Posterior cingulate gyrus (tissue), 11 donors: ENCODE measurements at places on chromosomes 7 and 10.

DNA sequence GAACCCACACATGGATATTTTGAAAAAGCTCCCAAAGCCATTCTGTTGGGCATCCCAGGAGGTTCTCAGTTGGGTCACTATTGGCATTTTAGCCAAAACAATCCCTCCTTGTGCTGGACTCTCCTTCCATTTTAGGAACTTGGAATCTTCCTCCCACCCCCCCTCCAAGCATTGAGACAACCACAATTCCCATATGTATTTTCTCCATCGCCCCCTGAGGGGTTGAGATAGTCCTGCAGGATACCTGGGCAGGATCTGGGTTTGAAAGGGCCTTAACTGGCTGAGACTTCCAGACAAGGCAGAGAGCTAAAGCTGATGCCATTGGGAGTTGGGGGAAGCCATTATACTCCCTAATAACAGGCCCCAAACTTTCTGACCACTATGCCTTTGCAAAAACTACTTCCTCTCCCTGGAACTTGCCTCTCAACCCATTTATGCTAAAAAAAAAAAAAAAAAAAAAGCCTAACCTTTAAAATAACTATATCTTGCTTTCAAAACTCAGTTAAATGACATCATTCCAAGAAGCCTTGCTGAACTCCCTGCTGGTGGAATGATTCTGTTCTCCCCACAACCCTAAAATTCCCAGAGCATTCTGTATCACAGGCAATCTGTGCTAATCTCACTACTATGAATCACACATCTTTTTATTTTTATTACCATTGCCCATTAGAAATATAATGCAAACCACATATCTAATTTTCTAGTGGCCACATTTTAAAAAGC, 77.5 kb upstream of the PDE1C start:
- DNase-seq = no peak

GRCh38 chr7:98418636-98419315, 17.9 kb upstream of the BAIAP2L1 start:
- no peak for DNase-seq

GRCh38 chr7:152911922-152912321, 152.4 kb downstream of the ACTR3B start:
- DNase-seq = no peak

DNA sequence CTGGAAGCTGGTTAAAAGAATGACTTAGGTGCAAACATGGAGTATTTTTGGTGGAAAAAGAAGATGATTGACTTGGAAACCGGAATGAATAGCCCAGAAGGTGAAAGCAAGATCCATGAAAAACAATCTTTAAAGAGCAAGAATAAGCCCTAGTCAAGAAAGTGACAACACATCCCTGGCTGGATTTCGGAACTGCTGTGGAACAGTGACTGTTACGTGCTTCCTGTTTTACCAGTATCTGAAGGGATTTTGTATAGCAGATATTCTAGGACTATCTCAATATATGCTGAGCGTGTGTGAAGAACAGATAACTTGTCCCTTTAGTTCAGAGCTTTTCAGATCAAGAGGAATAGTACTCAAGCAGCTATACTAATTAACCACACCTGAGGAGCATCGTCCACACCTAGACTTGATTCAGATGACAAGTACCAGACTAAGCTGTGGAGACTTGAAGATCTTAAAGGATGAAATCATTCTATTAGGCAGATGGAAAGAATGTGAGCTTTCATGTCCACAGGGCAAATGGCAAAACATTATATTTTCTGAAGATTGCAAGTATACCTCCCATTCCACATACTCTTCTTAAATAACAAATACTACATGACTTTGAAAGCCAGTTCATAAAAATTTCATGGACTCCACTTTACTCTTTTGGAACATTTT, 11.5 kb upstream of the TES start:
- DNase-seq = no peak

GRCh38 chr10:4647109-4647785, 178.8 kb upstream of the AKR1E2 start:
- DNase-seq = no peak

DNA sequence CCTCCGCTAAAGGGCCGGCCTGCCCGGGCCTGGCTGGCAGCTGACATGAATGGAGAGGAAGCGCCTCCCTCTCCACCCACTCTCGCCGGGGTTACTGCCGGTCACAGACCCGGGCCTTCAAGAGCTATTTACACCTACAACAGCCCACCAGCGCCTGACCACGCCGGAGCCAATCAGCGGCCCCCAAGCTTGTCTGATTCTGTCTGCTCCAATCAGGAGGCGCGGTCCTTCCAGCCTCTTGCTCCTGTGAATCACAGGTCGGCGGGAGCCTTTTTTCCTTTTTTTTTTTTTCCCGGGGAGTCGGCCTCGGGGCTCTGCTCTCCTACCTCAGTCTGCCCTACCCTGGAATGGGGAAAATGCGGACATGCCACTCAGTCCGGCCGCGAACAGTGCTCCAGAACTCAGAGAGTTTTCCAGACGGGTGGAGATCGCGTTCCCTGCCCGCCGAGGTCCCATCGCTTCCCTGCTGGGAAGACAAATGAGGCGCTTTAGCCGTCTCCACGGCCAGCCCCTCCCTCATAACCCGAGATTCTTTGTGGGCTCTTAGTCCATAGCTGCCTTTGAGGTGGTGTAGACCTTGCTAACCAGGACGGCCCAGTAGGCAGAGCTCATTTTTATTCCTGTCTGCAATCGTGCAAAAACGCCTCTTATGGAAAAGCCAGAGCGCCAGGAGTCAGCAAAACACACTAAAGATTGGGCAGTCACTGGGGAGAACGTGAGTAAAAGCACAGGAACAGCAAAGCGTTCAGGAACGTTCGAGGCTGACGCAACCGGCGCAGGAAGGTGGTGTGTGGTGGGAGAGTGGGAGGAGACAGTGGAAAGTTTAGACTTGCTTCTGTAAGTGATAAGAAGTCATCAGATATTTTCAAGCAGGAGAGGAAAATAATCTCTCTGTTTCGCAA, 26.5 kb downstream of the SCD start:
- peak; percentile 99 for DNase-seq

GRCh38 chr10:122326385-122326784, 48.1 kb upstream of the PLEKHA1 start:
- no peak for DNase-seq

GRCh38 chr10:36188080-36188453, 546.0 kb upstream of the FZD8 start:
- no peak for DNase-seq

DNA sequence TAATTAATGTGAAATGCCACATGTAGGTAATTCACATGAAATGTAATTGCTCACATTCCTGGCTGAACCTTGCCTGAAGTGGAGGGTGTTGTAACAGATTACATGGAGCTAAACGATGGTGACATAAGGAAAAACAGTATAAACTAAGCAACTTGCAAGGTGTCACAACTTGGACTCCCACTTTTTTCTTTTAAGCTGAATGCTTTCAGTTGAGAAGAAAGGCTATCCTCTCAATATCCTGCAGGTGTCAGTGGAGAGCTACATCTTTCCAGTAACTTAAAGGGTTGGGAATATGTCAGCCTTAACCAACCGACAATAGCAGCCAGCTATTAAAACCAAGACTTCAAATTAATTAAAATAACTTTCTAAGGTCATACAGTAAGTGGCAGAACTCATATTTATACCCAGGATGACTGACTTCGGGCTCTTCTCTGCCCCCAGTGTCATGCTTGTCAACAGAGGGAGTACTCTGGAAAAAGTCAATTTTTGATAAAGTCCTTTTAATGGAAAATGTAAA, 33.7 kb downstream of the NRBF2 start:
- DNase-seq = no peak

- no peak for DNase-seq
Observed at GRCh38 chr10:126110489-126111180, 214.3 kb downstream of the FANK1 start.

GRCh38 chr10:31134311-31134952, 102.8 kb upstream of the ZNF438 start:
- peak; percentile 40 for DNase-seq

- no peak for DNase-seq
Observed at GRCh38 chr7:31805209-31805818, 118.3 kb downstream of the PPP1R17 start.

DNA sequence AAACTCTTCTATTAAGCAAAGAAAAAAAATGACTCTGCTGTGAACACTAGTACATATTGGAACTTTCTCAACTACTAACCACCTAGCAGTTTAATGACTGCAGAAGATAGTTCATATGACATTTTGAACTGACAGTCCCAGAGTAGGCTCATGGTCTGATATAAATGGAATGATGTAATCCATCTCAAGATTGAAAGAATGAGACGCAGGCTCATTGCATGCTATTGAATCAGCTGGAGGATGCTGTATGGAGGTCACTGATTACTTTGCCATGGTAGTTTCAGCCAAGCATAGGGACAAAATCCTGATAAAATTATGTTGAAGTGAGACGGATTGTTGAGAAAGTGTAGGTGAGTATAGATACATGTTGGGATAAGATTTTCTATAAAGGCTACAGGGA, 217.6 kb upstream of the SEMA3E start:
- DNase-seq = no peak

DNA sequence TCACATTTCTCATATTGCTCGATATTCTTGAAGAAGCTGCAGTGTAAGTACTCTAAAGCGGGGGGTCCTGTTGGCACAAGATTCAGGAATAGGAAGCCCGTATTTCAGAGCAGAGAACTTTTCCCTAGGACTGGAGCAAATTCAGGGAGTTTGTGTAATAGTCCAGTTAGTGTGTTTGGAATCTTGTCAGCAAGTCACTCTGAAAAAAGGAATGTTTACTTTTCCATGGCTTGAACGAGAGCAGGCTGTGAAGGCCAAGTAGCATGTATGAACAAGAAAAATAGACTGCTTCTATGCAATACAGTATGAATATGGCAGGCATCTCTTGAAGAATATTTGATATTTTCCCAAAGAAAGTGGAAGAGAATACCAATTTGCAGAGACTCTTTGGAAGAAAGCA, 39.8 kb downstream of the CDC123 start:
- DNase-seq = no peak

DNA sequence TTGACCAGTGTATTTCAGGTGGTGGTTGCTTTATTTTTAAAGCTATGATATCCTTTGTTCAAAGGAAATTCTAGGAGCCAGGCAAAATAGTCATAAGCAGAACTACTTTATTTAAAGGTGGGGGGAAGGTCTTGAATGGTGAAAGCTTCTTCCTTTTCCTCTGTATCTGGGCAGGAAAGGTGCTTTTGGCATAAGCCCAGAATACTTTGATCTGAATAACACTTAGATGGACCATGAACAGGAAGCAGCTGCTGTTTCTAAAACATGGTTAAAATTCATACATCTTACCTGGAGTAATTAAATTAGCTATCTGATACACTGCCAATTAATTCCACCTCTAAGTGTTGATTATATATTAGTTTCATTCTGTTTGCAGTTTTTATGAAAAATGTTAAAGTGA, 13.3 kb downstream of the ZNF804B start:
- DNase-seq = no peak

DNA sequence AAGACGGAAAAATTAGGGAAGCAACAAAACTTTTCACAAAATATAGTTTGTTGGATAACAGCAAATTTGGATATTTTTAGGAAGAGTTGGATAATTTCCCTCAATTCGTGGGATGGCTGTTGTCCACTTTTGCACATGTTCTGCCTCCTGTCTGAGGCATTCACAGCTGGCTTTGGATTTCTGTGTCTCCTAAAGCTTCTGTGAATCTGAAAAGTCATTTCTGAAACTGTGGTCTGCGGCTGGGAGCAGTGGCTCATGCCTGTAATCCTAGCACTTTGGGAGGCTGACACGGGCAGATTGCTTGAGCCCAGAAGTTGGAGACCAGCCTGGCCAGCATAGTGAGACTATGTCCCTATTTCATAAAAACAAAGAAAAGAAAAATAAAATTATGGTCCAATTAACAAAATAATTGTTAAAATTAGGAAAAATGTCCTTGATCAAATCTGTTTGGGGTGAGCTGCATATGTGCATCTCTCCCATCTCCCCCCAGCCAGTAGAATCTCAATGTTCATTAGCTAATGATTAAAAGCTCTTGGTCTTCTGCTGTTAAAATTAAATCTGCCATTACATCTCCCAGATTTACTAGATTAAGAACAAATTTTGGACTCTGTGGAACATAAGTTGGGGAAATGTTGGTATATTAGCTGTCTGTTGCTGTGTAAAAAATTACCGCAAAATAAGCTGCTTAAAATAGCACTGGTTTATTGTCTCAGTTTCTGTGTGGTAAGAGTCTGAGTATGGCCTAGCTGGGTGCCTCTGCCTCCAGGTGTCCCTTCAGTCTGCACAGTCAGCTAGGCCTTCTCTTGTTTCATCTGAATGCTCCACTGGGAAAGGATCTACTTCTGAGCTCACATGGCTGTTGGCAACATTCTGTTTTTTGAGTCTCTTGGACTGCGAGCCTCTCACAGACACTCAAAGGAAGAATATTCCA, 332.0 kb upstream of the FZD1 start:
- DNase-seq = no peak

GRCh38 chr10:82966130-82966529, 1091.1 kb downstream of the NRG3 start:
- DNase-seq = no peak

DNA sequence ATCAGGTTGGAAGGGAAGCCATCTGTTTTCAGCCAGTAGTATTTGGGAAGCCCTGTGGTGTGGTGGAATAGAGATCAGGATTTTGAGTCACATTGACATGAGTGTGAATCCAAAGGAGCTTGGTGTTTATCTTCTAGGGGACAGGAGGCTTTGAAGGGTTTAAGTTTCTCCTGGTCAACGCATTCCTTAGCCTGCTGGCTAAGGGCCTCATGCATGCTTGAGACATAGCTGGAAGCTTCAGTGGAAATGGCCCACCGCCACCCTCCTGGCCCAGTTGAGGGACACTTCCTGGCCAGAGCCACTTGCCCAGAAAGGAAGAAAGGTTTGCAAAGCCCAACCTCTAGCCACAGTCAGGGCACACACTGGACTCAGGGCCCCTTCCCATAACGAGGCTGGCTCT, 70.9 kb downstream of the CDK1 start:
- no peak for DNase-seq

DNA sequence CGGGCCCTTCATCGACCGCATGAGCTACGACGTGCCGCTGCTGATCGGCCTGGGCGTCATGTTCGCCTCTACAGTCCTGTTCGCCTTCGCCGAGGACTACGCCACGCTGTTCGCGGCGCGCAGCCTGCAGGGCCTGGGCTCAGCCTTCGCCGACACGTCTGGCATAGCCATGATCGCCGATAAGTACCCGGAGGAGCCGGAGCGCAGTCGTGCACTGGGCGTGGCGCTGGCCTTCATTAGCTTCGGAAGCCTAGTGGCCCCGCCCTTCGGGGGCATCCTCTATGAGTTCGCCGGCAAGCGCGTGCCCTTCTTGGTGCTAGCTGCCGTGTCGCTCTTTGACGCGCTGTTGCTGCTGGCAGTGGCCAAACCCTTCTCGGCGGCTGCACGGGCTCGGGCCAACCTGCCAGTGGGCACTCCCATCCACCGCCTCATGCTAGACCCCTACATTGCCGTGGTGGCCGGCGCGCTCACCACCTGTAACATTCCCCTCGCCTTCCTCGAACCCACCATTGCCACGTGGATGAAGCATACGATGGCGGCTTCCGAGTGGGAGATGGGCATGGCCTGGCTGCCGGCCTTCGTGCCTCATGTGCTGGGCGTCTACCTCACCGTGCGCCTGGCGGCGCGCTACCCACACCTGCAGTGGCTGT, 1.2 kb downstream of the SLC18A3 start:
- DNase-seq = no peak
